ENCODE measurements at places on chromosomes 5 and 9. TPM values are rescaled to one million over a fixed set of nuclear protein-coding genes. Genes with fewer than 3 reads are reported as not detected.

GRCh38 chr9:131773911-131774379 lies 34.1 kb upstream of the RAPGEF1 start:
- DNase-seq = no peak
- H3K27me3 ChIP-seq = no peaks in the 10 kb centered on the region
- no peak overlapping the region for H3K4me3 ChIP-seq
- H3K27ac ChIP-seq = no peak overlapping the region
- H3K4me1 ChIP-seq = no peaks in the 10 kb centered on the region

Gene CDKN2B
- total RNA-seq = 2.6 TPM

DNA sequence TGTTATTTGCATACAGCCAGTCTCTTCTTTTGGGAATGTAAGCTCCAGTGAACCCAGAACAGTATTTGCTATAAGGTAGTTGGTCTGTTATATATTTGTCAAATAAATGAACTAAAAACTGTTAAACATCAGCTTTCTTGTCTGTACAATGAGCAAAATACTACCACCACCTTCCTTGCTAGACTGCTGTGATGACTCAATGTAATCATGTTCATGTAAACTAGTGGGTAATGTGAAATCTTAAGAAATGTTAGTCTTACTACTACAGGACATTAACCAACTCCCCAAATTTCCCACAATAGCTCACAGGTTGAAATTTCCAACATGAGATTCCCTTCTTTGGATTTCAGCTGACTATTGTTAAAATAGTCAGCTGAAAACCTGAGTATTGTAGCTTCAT lies 176.1 kb downstream of the TRPM3 start:
- no peaks in the 10 kb centered on the region for H3K27me3 ChIP-seq
- no peak overlapping the region for H3K27ac ChIP-seq
- DNase-seq = no peak
- H3K36me3 ChIP-seq = no peaks in the 10 kb centered on the region
- no peak overlapping the region for H3K4me3 ChIP-seq

- no peak overlapping the region for H3K4me3 ChIP-seq
- H3K27ac ChIP-seq = no peak overlapping the region
- H3K36me3 ChIP-seq = no peaks in the 10 kb centered on the region
- DNase-seq = no peak
These were observed 135.8 kb downstream of the TRIM36 start for GRCh38 chr5:115033861-115034260.

GRCh38 chr5:137181667-137182066 lies 317.5 kb downstream of the SPOCK1 start:
- no peak overlapping the region for H3K27ac ChIP-seq
- no peak for DNase-seq
- no peak overlapping the region for H3K4me3 ChIP-seq
- no peaks in the 10 kb centered on the region for H3K27me3 ChIP-seq
- no peaks in the 10 kb centered on the region for H3K4me1 ChIP-seq
- H3K36me3 ChIP-seq = no peaks in the 10 kb centered on the region

- H3K27ac ChIP-seq = no peak overlapping the region
- no peak for DNase-seq
- no peaks in the 10 kb centered on the region for H3K36me3 ChIP-seq
- no peak overlapping the region for H3K4me3 ChIP-seq
- H3K4me1 ChIP-seq = peaks cover 8% of the 10 kb centered on the region
These were observed 3.1 kb upstream of the ZSWIM6 start for GRCh38 chr5:61328791-61329549.

Gene HTR1A
- total RNA-seq = 0.78 TPM

DNA sequence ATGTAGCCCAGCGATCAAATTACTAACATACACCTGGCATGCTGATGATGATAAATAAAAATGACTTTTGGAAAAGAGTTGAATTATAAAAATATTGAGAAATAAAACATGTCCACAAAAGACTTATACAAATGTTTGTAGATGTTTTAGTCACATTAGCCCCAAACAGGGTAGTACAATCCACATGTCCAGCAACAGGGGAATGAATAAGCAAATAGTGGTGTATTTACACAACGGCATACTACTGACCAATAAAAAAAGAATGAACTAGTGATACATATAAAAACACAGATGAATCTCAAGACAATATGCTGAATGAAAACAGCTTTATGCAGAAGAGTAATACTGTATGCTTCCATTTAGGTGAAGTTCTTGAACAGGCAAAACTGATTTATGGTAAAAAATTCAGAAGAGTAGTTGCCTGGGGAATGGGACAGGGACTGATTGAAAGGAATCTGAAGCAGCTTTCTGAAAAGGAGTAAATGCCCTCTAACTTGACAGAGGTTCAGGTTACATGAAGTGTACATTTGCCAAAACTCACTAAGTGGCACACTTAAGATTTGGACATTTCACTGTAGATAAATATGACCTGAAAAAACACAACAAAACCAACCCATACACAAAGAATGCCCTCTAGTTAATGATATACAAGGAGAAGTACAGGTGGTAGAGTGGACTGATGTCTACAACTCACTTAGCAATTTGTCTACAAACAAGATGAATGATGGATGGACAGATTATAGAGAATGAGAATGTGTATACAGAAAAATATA lies 35.4 kb downstream of the ACTL7A start:
- H3K4me3 ChIP-seq = no peak overlapping the region
- no peaks in the 10 kb centered on the region for H3K27me3 ChIP-seq
- H3K4me1 ChIP-seq = no peaks in the 10 kb centered on the region
- no peak overlapping the region for H3K27ac ChIP-seq

Measured in thoracic aorta (tissue), 2 donors.